ENCODE measurements at places on chromosomes 1 and 21. TPM values are rescaled to one million over a fixed set of nuclear protein-coding genes. Genes with fewer than 3 reads are reported as not detected.

GRCh38 chr21:45601551-45601950 lies 42.0 kb upstream of the PCBP3 start:
- DNase-seq: no peak

DNA sequence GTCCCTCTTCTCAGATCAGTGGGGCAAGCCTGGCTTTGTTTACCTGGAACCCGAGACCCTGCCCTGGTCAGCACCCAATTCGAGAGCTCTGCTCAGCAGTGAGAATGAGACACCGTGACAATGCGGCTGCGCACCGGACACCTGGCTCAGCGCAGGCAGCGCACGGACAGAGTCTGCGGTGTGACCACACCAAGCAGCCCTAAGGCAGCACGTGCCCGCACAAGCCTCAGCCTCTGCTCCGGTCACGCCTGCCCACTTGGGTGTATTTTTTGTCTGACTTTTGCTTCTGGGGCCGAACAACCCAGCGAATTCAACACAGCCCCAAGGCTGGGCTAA lies 4.7 kb downstream of the KRTAP10-8 start:
- DNase-seq: no peak

HEATR1 gene
- total RNA-seq: 54.9 TPM

GRCh38 chr21:28893687-28894086 lies 99.0 kb downstream of the LTN1 start:
- DNase-seq: no peak
